H1 (cell line): ENCODE measurements at places on chromosomes 2 and 18. TPM values are rescaled to one million over a fixed set of nuclear protein-coding genes. Genes with fewer than 3 reads are reported as not detected.

DNA sequence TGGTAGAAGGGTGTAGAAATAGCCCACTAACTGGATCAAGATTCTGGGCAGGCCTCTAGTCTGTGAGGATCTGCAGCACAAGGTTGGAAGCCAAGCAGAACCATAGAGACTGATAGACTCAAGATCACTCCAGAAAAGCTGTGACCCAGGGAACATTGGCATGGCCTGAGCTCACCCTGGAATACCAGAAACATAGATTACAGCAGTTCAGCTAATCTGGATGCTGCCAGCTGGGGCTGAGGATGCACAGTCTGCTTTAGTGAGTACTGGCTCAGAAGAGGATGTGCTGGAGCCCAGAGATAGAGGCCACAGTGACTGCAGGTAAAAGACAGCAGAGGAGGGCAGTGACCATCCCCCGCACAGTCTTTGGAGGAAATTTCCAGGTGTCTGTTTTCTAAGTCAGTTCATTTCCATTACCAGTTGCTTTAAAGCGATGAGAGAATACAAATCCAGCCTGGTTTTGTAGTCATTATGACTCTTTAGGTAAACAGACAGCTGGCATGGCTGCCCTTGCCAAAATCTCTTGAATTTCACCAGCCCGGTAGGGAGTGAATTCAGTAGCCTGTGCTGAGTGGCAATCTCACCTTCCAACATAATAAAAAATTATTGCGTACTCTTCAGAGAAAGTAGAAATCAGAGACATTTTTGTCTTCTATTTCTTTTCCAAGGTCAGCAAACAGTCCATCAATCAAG, 119.2 kb downstream of the ANTXR1 start:
- no peak for DNase-seq

The LRRTM1 gene
- total RNA-seq: 1.1 and 1.4 TPM in 2 replicates

The ATOH8 gene
- total RNA-seq: 0.50 and 0.54 TPM in 2 replicates

DNA sequence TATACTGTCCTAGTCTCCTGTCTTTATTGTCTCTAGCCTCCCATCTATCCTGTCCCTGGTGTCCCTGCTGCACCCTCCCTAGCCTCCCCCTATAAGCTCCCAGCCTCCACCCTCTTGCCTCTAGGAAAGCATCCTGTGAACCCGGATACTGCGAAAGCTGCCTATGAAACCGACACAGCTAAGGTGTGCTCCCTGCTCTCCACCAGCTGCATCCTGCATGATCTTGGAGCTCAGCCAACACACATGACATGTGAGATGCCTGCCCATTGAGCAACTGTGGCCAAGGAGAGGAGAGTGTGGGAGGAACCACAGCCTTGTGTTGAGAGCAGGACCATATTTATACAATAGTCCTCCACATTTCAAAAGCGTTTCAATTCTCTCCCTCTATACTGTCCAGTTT, 187.1 kb downstream of the ZBTB7C start:
- no peak for DNase-seq

The NCOA1 gene
- total RNA-seq: 16.6 and 17.9 TPM in 2 replicates

- DNase-seq: no peak
Observed at GRCh38 chr2:39631718-39632117, 34.0 kb upstream of the TMEM178A start.

- DNase-seq: no peak
Observed at GRCh38 chr2:109433926-109434325, 179.8 kb downstream of the SEPTIN10 start.

The AMER3 gene
- 0.19 and 0.55 TPM in 2 replicates for total RNA-seq

- DNase-seq: no peak
Observed at GRCh38 chr2:60604486-60605064, 51.1 kb upstream of the BCL11A start.

- DNase-seq: no peak
Observed at GRCh38 chr2:10300328-10300920, 2.3 kb upstream of the HPCAL1 start.

DNA sequence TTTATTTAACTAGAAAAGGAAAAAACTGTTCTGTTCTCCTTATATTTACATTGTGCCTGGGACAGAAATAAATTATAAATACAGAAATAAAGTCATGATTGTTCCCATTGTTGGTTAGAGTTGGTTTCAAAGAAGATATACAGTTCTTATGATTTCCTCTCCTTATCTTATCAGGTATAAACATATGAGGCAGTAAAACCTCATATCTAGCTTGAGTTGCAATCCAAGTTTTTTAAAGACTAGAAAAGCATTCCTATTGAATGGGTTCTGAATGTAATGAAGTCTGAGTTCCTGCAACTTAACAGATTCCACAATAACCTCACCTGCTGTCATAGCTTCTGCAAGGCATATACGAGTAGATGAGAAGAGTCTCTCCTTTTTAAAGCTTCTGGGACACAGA, 114.7 kb upstream of the CAVIN2 start:
- no peak for DNase-seq

GRCh38 chr2:20633794-20634506, 16.9 kb downstream of the HS1BP3 start:
- DNase-seq: no peak

DNA sequence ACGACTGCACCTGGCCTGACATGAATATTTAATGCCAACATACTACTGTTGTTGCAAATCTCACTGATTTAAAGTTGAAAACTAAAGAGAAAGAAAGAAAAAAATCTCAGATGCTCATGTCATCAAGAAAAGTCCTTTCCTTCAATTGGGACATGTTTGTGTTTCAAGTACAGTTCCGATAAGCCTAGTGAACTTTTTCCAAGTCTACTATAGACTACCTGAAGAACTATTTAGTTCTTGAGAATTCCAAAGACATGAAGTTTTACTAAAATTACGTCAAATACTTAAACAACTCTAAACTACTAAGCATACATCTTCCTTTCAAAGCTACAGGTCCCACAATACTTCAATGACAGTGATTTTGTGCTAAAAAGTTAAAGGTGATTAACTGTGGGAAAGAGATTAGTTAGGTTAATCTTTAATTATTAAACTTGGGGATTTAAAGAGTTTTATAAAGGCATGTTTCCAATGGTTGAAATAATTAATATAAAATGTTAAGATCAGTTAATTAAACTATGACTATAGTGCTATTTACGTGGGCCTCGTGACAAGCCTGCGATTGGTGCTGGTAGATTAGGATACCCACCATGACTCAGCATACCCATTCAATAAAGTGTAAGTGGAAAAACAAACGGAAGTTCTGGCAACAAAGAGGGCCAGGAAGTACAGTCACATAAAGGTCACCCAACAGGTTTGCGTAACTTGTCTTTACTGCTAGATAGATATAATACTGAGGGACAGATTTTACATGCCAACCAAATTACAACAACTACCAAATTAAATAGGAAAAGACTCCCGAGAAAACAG, 55.5 kb downstream of the SEPTIN10 start:
- no peak for DNase-seq

- DNase-seq: no peak
Observed at GRCh38 chr2:224670203-224670602, 46.0 kb downstream of the CCDC195 start.

DNA sequence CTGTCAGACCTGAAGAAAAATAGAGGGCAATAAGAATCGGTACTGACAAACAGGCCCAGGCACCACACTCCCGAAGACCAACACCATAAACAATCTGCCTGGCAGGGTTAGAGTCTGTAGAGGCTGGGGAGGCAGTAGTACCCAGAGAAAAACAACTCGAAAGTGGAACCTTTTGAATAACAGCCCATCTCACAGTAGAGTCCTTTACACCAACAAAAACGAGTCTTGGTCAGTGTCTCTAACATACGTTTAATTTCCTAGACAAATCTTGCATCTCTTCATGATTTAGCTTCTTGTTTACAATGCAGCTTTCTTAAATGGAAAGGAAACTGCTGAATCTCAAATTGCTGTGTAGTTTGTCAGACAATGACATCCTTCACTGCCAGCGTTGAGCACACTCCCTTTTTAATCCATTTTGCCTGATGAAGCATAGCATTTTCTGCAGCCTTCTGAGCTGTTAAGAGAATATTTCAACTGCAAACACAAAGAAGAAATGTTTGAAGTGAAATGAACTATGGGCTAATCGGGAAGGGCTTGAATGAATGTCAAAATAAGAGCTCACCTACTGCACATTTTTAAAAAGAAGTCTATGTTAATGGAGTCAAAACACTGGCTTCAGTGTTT, 73.1 kb upstream of the DSG1 start:
- DNase-seq: no peak

The KRTCAP3 gene
- 50.1 and 55.4 TPM in 2 replicates for total RNA-seq

DNA sequence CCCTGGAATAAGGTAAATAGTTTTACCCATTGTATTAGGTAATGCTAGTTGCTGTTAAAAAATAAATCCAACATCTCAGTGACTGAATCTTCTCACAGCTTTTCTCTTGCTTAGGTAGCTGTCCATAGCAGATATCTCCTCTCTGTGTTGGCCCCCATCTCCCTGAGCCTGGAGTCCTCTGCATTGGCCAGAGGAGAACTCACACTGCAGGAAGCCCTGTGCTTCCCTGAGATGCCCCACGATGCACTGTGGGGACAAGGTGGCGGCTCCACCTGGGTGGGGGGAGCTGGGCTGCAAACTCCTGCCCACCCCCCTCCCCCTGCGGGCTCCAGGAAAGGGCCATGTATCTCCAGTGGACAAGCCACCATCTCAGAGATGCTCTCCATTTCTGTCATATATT, 80.4 kb upstream of the SALL3 start:
- DNase-seq: no peak

- DNase-seq: no peak
Observed at GRCh38 chr2:241234962-241235740, 46.7 kb downstream of the ANO7 start.

The SUCLG1 gene
- 36.9 and 40.0 TPM in 2 replicates for total RNA-seq

The AFF3 gene
- total RNA-seq: 1.7 and 3.0 TPM in 2 replicates

- no peak for DNase-seq
Observed at GRCh38 chr18:49640741-49641140, 78.9 kb downstream of the LIPG start.

DNA sequence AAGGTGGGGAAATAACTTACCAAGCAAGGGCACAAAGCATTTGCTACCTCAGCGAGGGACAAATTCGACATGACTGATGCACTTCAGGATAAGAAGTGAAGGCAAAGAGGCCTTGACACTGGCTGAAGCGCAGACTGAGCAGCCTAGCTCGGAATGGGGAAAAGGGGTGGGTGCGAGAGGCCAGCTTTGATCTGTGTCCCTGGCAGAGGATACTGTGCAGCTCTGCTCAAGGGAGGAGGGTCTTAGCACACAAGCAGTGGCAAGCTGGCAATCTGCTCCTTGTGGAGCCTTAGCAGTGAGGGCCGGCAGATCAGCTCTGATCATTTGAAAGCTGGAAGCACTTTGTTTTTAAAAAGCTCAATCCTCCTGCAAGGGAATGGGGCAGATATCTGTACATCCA, 222.3 kb downstream of the ZBTB7C start:
- peak; percentile 33 for DNase-seq

DNA sequence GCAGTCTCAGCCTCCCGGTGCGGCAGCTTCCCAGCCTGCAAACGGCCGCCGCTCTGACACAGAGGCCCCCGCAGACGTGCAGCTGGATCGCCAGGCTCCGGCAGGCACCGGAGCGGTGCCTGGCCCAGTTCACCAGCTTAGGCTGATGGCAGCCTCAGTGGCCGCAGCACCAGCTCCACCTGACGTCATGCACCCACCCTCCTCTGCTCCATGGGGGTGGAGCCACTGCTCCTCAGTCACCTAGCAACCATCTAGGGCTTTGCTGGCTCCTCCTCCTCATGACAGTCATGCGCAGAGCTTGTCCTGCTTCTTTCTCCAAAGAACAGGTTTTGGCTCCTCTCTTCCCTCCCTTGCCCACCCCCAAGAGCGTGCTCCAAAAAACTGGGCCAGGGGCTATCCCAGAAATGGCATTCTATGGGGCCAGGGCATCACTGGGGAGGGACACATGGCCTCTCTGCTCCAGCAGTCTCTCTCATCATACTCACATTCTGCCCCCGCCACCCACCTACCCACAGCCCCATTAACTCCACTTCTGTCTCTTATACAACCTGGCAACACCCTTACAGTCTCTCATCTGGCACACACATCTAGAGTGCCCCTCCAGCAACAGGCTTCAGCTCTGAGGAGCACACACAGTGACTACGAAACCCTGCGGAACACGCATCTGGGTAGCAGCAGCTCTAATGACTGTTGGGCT, 5.5 kb downstream of the DCTN1 start:
- DNase-seq: peak; percentile 87

- no peak for DNase-seq
Observed at GRCh38 chr2:208713066-208713745, 306.6 kb downstream of the PTH2R start.

The ID2 gene
- total RNA-seq: 36.7 and 37.1 TPM in 2 replicates

The POTEC gene
- total RNA-seq: 0.07 and 0.19 TPM in 2 replicates

GRCh38 chr2:3398857-3399256, 19.4 kb downstream of the TRAPPC12 start:
- DNase-seq: no peak

DNA sequence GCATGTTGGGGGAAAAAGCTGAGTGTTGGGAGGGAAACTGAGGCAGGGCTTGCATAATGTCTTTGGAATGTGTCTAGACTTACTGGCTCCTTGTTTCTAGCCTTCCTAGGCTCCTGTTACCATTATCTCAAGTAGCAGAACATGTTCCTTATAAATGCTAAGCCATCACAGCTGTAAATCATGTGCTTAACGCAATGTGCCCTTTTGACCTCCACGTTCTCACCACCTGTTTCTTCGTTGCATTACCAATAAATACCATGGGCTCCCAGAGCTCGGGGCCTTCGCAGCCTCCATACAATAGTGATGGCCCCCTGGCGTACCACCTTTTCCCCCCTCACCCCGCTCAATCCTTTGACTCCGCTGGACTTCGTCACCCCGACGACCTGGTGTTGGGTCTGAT, 54.0 kb upstream of the CWC22 start:
- no peak for DNase-seq

The NT5C1B gene
- not detected in 2 replicates for total RNA-seq

DNA sequence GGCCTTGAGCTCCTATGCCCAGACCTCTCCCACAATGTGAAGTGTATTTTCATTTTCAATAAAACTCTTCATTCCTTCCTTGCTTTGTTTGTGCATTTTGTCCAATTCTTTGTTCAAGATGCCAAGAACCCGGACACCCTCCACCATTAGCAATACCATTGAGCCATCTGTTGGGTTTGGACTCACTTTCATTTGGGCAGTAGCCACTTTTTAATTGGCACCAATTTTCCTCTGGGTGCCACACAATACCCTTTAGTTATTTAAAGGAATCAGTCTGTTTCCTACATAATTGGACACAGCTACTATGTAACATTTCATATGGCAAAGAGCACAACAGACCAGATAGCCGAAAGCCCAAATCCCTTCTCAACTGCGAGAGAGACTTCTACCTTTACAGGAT, 22.5 kb upstream of the SLC35G4 start:
- no peak for DNase-seq

GRCh38 chr18:23827681-23828080, 138.4 kb downstream of the LAMA3 start:
- DNase-seq: no peak

DNA sequence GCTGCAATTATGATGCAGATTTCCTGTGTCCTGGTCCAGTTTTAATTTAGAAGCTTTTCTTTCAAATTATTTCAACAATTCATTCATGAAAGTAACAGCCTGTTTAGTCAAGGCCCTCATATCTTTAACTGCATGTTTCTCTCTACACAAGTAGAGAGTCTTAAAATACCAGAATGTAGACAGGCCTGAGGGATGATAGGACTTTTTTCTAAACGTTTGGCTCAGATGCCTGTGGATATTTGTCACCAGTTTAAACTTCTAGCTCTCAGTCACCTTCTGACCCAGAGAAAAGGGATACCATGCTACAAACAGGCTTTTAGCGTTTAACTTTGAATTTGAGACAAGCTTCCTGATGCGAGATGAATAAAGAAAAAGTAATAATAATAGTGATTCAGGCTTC, 15.7 kb downstream of the COL5A2 start:
- DNase-seq: no peak
